ENCODE measurements at places on chromosomes 2 and 18. TPM values are rescaled to one million over a fixed set of nuclear protein-coding genes. Genes with fewer than 3 reads are reported as not detected.

GRCh38 chr2:3741396-3741795 lies 38.0 kb downstream of the DCDC2C start:
- H3K27me3 ChIP-seq = peaks cover 5% of the 10 kb centered on the region
- no peak overlapping the region for H3K27ac ChIP-seq
- no peak for DNase-seq

DNA sequence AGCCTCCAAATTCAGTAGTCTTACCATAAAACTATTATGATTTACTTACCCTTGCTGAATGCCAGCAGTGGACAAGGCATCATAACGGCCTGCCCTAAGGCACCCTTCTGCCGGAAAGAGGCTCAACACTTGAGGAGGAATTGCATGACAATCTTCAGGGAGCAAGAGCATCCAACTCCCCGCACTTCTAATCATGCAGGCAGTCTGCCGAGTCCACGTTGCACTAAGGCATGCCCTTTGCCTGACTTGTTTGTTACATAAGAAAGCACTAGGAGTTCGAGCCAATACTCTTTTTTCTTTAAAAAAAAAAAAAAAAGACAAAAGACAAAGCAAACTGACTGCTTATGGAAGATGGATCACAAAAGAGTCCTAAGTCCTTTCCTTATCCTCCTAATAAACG lies 17.9 kb upstream of the SPTBN1 start:
- H3K4me3 ChIP-seq = no peak overlapping the region
- H3K27ac ChIP-seq = no peak overlapping the region
- no peaks in the 10 kb centered on the region for H3K4me1 ChIP-seq
- DNase-seq = no peak

GRCh38 chr2:3806168-3806567 lies 102.8 kb downstream of the DCDC2C start:
- no peaks in the 10 kb centered on the region for H3K36me3 ChIP-seq
- no peaks in the 10 kb centered on the region for H3K4me1 ChIP-seq
- DNase-seq = no peak
- H3K27me3 ChIP-seq = no peaks in the 10 kb centered on the region

- H3K4me1 ChIP-seq = no peaks in the 10 kb centered on the region
- H3K4me3 ChIP-seq = no peak overlapping the region
- H3K27ac ChIP-seq = no peak overlapping the region
- no peak for DNase-seq
Measured at GRCh38 chr18:2244641-2245040, 326.7 kb downstream of the METTL4 start.

DNA sequence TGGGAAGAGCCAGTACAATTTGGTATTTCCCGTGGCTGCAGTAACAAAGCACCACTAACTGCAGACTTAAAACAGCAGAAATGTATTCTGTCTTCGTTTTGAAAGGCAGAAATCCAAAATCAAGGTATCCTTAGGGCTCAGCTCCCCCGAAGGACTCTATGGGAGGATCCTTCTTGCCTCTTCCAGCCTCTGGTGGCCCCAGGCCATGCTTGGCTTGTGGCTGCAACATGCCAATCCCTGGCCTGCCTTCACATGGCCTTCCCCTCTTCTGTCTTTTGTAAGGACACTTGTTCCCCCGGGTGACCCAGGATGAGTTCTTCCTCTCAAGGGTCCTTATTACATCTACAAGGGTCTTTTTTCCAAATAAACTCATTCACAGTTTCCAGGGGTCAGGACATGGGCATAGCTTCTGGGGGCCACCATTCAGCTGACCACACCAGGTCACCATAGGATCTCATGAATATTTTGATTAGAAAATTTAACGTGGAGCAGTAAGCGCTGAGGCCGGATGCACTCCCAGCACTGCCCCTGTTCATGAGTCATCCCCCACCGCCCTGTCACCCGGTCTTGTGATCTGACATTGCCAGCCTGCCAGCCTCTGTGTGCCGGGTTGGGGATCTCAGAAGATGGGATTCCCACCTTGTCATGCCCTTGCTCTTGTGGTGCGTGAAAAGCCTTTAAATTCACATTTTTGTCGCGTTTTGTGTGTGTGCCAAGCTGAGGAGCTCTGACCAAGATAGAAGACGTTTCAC lies 61.2 kb upstream of the B3GNT7 start:
- H3K4me1 ChIP-seq = no peaks in the 10 kb centered on the region
- no peaks in the 10 kb centered on the region for H3K36me3 ChIP-seq
- DNase-seq = no peak
- no peak overlapping the region for H3K4me3 ChIP-seq
- no peak overlapping the region for H3K27ac ChIP-seq

DNA sequence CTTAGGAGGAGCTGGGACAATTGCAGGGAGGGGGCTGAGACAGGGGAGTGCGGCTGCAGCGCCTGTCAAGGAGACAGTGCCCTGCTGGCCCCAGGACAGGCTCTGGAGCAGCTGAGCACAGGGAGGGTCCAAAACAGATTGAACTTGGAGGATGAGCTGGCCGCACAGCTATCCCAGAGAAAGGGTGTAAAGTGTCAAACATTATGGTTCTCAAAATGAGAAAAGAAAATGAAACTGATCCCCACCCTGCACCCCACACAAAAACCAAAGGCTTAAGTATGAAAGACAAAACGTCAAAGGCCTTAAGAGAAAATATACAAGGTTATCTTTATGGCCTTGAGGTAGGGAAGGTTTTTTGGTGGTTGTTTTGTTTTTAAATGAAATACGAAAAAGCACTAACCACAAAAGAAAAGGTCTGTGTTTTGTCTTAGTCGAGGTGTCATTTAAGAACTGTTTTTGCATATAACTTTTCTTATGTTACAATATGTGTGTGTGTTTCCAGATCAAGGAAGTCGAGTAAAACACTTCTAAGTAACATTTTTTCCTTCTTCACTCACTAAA lies 111.8 kb downstream of the HDAC4 start:
- H3K27me3 ChIP-seq = peaks cover 5% of the 10 kb centered on the region
- peaks cover 13% of the 10 kb centered on the region for H3K36me3 ChIP-seq
- peaks cover 76% of the 10 kb centered on the region for H3K4me1 ChIP-seq
- H3K27ac ChIP-seq = peak overlapping the region; percentile 100
- peak; percentile 79 for DNase-seq
- peak overlapping the region; percentile 73 for H3K4me3 ChIP-seq

- peaks cover 67% of the 10 kb centered on the region for H3K27me3 ChIP-seq
- no peaks in the 10 kb centered on the region for H3K36me3 ChIP-seq
- H3K27ac ChIP-seq = no peak overlapping the region
- no peak for DNase-seq
- peaks cover 41% of the 10 kb centered on the region for H3K4me1 ChIP-seq
Measured at GRCh38 chr2:68653034-68653433, 9.7 kb downstream of the PROKR1 start.

- peaks cover 6% of the 10 kb centered on the region for H3K27me3 ChIP-seq
- no peak for DNase-seq
- no peaks in the 10 kb centered on the region for H3K4me1 ChIP-seq
Measured at GRCh38 chr2:238727585-238728329, 120.1 kb upstream of the TWIST2 start.

GRCh38 chr18:40055262-40055661 lies 1899.8 kb upstream of the PIK3C3 start:
- H3K27me3 ChIP-seq = no peaks in the 10 kb centered on the region
- no peaks in the 10 kb centered on the region for H3K36me3 ChIP-seq
- H3K27ac ChIP-seq = no peak overlapping the region
- no peak for DNase-seq
- no peak overlapping the region for H3K4me3 ChIP-seq

GRCh38 chr18:8229787-8230186 lies 379.4 kb upstream of the RAB12 start:
- no peaks in the 10 kb centered on the region for H3K4me1 ChIP-seq
- H3K36me3 ChIP-seq = no peaks in the 10 kb centered on the region
- H3K27me3 ChIP-seq = no peaks in the 10 kb centered on the region
- H3K27ac ChIP-seq = no peak overlapping the region

GRCh38 chr2:26697425-26697824 lies 4.9 kb downstream of the KCNK3 start:
- no peaks in the 10 kb centered on the region for H3K4me1 ChIP-seq
- peaks cover 43% of the 10 kb centered on the region for H3K27me3 ChIP-seq
- H3K36me3 ChIP-seq = no peaks in the 10 kb centered on the region
- no peak for DNase-seq

GRCh38 chr2:185069107-185069506 lies 470.8 kb downstream of the ZNF804A start:
- H3K27me3 ChIP-seq = no peaks in the 10 kb centered on the region
- H3K36me3 ChIP-seq = no peaks in the 10 kb centered on the region
- H3K4me3 ChIP-seq = no peak overlapping the region
- no peak overlapping the region for H3K27ac ChIP-seq
- no peaks in the 10 kb centered on the region for H3K4me1 ChIP-seq

DNA sequence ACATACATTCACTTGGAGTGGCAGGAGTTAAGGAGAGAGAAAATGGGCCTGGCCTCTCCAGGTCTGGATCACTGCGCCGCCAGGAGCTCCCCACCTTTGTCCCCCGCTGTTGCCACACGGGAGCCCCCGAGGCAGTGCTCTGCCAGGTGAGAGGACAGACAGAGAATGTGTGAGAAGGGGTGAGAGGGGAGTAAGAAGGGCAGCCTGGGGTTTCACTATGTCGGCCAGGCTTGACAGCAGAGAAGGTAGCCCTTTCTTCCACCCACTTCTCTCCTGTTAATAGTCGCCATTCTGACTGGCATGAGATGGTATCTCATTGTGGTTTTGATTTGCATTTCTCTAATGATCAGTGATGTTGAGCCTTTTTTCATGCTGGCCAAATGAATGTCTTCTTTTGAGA lies 26.2 kb upstream of the ARHGEF4 start:
- no peak overlapping the region for H3K4me3 ChIP-seq
- H3K27me3 ChIP-seq = peaks cover 31% of the 10 kb centered on the region
- H3K4me1 ChIP-seq = peaks cover 12% of the 10 kb centered on the region
- DNase-seq = no peak

DNA sequence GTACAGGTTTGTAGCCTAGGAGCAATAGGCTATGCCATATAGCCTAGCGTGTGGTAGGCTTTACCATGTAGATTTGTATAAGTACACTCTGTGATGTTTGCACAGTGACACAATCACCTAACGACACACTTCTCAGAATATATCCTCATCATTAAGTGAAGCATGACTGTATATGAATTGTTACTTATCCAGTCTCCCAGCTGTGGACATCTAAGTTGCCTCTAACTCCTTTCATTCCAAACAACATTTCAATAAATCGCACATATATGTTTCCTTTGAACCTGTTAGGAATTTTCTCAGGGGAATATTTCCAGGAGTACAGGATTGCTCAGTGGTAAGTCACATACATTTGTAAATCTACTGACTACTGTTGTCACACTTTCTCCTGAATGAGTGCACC lies 90.0 kb downstream of the ARHGAP15 start:
- H3K4me3 ChIP-seq = no peak overlapping the region
- H3K4me1 ChIP-seq = peaks cover 26% of the 10 kb centered on the region
- DNase-seq = no peak
- no peak overlapping the region for H3K27ac ChIP-seq
- H3K27me3 ChIP-seq = no peaks in the 10 kb centered on the region
- peaks cover 39% of the 10 kb centered on the region for H3K36me3 ChIP-seq

DNA sequence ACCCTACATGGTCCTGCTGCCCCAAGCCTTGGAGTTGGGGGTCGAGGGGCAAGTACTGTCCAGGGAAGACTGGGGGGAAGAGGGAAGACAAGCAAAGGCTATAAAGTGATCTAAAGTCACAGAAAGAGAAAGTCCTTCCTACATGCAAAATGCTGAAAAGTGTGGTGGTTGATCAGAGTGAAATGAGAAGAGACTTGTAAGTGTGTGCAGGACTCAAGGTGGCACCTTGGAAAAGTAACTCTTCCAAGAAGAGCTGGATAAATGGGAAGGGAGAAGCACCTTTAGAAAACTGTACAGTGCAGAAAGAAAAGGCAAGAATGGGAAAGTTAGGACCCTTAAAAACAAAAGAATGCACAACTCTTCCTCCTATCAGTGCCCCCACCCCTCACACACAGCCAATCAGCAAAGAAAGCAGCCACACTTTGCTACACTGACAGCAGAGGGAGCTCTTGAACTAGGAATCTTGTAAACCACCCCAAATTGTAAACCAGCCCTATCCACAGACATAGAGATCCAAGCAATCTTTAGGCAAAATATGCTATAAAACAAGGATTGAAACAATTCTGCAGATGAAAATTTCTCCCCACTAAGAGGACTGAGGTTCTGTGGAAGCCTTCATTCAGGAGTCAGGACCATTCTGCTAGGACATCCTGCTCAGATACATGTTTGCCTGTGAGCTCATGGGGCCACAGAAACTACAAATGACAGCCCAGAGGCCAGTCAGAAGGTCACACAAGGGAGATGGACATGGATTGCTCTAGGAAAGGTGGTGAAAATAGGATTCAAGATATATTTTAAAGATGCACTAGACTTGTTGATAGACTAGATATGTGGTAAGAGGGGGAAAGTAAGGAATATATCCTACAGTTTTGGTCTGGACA lies 146.4 kb downstream of the FTCDNL1 start:
- H3K27me3 ChIP-seq = peaks cover 11% of the 10 kb centered on the region
- no peak overlapping the region for H3K4me3 ChIP-seq
- no peaks in the 10 kb centered on the region for H3K36me3 ChIP-seq
- H3K4me1 ChIP-seq = peaks cover 6% of the 10 kb centered on the region

GRCh38 chr2:63719052-63719451 lies 122.6 kb upstream of the UGP2 start:
- no peaks in the 10 kb centered on the region for H3K36me3 ChIP-seq
- no peak for DNase-seq
- H3K4me1 ChIP-seq = no peaks in the 10 kb centered on the region
- H3K4me3 ChIP-seq = no peak overlapping the region

- peaks cover 16% of the 10 kb centered on the region for H3K4me1 ChIP-seq
- no peak overlapping the region for H3K4me3 ChIP-seq
- peaks cover 2% of the 10 kb centered on the region for H3K36me3 ChIP-seq
- H3K27ac ChIP-seq = no peak overlapping the region
- DNase-seq = no peak
Measured at GRCh38 chr2:55097461-55098410, 47.5 kb upstream of the RTN4 start.

- no peaks in the 10 kb centered on the region for H3K36me3 ChIP-seq
- no peak for DNase-seq
- H3K27ac ChIP-seq = no peak overlapping the region
Measured at GRCh38 chr2:217436386-217436785, 566.4 kb downstream of the TNS1 start.

LCT gene
- total RNA-seq = 0.56 TPM

ERICH2 gene
- total RNA-seq = not detected

C2orf81 gene
- total RNA-seq = 0.93 TPM

RAD51AP2 gene
- total RNA-seq = not detected

SAG gene
- total RNA-seq = 0.09 TPM

ZSWIM2 gene
- total RNA-seq = not detected

Data from activated CD8-positive, alpha-beta memory T cell treated with anti-CD3 and anti-CD28 coated beads, Interleukin-2, amount 10 ng/mL, durations not matched to agents 7 days and 5 days (primary cell).